ENCODE measurements at places on chromosomes 4 and X.

GRCh38 chr4:127048376-127049044 is 584.2 kb upstream of the INTU start:
- no peaks in the 10 kb centered on the region for H3K36me3 ChIP-seq
- H3K27ac ChIP-seq, result no peak overlapping the region
- H3K4me1 ChIP-seq, result no peaks in the 10 kb centered on the region
- no peaks in the 10 kb centered on the region for H3K27me3 ChIP-seq
- no peak overlapping the region for H3K4me3 ChIP-seq

DNA sequence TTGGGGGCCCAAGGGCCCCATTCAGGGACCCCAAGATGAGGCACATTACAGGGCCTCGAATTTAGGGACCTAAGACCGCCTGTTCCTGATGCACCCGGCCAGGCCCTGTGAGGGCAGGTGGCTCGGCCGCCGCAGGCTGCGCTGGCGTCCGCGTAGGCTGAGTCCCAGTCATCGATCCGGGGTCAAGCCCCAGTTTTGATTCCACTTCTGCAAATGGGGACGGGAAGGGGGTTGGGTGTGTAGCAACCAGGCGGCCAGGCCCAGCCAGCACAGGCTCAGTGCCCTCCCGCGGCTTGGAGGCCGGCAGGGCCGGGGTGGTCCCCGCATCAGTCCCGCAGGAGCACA is 327 bp downstream of the PNPLA4 start:
- peaks cover 5% of the 10 kb centered on the region for H3K36me3 ChIP-seq
- H3K4me1 ChIP-seq, result no peaks in the 10 kb centered on the region
- peaks cover 8% of the 10 kb centered on the region for H3K27me3 ChIP-seq
- H3K4me3 ChIP-seq, result peak overlapping the region; percentile 82

- no peaks in the 10 kb centered on the region for H3K27me3 ChIP-seq
- no peaks in the 10 kb centered on the region for H3K4me1 ChIP-seq
- no peak for DNase-seq
- H3K36me3 ChIP-seq, result no peaks in the 10 kb centered on the region
Observed at GRCh38 chrX:30533835-30534234, 43.7 kb downstream of the TASL start.

GRCh38 chr4:184937030-184937710 is 81.1 kb upstream of the HELT start:
- no peaks in the 10 kb centered on the region for H3K4me1 ChIP-seq
- H3K36me3 ChIP-seq, result no peaks in the 10 kb centered on the region
- peaks cover 70% of the 10 kb centered on the region for H3K27me3 ChIP-seq

GRCh38 chr4:140448830-140449229 is 21.4 kb upstream of the CLGN start:
- no peaks in the 10 kb centered on the region for H3K4me1 ChIP-seq
- peaks cover 65% of the 10 kb centered on the region for H3K27me3 ChIP-seq
- no peak overlapping the region for H3K27ac ChIP-seq
- no peak overlapping the region for H3K4me3 ChIP-seq
- no peaks in the 10 kb centered on the region for H3K36me3 ChIP-seq
- no peak for DNase-seq

GRCh38 chr4:16187455-16187854 is 38.8 kb downstream of the TAPT1 start:
- DNase-seq, result no peak
- H3K27ac ChIP-seq, result no peak overlapping the region
- peaks cover 34% of the 10 kb centered on the region for H3K36me3 ChIP-seq
- no peak overlapping the region for H3K4me3 ChIP-seq
- no peaks in the 10 kb centered on the region for H3K27me3 ChIP-seq

DNA sequence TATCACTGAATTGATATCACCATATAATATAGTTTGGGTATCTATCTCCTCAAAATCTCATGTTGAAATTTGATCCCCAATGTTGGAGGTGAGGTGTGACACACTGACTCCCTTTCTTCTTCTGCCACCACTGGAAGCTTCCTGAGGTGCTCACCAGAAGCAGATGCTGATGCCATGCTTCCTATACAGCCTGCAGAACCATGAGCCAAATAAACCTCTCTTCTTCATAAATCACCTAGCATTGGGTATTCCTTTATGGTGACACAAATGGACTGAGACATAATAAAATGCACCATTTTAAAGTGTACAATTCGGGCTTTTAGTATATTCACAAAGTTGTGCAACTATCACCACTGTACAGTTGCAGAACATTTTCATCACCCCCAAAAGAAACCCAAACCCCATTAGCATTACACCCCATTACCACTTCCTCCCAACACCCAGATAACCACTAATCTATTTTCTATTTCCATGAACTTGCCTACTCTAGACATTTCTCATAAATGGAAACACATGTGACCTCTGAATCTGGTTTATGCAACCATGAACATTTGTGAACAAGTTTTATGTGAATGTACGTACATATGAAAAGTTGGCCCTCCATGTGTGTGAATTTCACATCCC is 148.9 kb downstream of the OPHN1 start:
- H3K4me1 ChIP-seq, result peaks cover 5% of the 10 kb centered on the region
- H3K36me3 ChIP-seq, result peaks cover 3% of the 10 kb centered on the region
- H3K4me3 ChIP-seq, result no peak overlapping the region
- H3K27me3 ChIP-seq, result peaks cover 7% of the 10 kb centered on the region

DNA sequence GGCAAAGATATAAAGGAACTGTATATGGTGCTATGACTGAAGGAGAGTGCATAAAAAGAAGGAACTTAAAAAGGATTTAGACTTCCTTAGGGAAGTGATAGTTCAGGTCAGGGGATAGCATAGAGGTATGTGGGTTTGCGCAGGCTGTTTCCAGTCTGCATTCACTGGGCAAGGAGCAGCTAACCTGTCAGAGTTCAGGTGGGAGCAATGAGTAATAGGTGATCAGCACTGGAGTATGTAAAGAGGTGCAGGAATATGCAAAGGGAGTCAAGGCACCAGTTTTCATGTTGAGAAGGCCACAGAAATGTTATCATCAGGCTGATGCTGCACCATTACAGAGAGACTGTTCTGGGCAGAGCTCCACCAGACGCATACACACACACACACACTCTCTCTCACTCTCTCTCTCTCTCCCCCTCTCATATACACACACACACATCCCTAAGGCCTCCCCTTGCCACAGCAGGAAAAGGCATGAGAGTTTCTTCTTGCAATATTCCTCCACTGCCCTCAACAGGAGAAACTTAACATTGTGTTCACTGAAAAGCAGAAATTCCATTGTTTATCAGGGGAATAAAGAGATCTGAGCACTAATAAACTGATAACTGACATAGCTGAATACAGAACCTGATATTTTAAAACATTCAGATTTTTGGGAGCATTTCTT is 256.4 kb upstream of the GRID2 start:
- no peak overlapping the region for H3K27ac ChIP-seq
- no peaks in the 10 kb centered on the region for H3K27me3 ChIP-seq
- H3K4me1 ChIP-seq, result no peaks in the 10 kb centered on the region
- DNase-seq, result no peak
- no peak overlapping the region for H3K4me3 ChIP-seq

DNA sequence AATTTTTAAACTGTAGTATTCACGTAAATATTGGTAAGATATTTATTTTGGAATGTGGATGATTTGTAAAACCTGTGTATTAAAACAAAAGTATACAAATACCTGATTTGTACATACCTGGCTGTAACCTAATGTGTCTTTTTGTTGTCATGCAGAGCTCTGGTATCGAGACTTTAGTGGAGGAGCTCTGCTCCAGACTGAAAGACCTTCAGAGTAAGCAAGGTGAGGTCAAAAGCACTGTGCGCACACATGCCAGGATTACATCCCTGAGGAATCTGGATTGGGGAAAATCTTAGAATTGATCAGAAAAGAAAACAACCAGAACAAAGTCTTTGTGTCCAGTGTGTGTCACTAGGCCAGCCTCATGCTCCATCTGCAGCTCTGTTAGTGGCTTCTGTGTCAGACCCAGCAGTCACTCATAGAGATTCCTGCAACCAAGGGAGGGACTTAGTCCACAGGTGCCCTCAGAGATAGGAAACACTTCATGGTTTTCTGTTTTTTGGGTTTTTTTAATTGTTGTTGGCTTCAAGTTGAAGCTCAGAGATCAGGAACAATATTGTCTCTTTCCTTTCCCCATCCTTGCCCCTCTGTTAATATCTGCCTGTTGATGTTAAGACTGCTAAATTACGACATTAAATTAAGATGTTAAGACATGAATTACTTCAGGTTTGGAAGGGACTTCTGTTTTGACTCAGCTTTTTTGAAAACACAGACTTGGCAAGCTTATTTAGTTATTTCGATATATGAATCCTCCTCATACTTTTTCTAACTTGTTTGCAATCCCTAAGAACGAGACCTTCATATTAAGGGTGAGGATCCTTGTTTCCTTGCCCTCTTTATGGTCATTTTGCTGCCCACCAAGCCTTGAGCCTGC is 52.4 kb upstream of the TBC1D14 start:
- no peak for DNase-seq
- H3K4me1 ChIP-seq, result peaks cover 26% of the 10 kb centered on the region
- H3K27me3 ChIP-seq, result no peaks in the 10 kb centered on the region
- H3K4me3 ChIP-seq, result no peak overlapping the region

- peaks cover 2% of the 10 kb centered on the region for H3K36me3 ChIP-seq
- DNase-seq, result no peak
- H3K4me1 ChIP-seq, result no peaks in the 10 kb centered on the region
Observed at GRCh38 chr4:88327665-88328064, 43.3 kb upstream of the PPM1K start.

GRCh38 chrX:25226151-25226550 is 210.4 kb upstream of the ARX start:
- no peaks in the 10 kb centered on the region for H3K4me1 ChIP-seq
- no peaks in the 10 kb centered on the region for H3K27me3 ChIP-seq
- H3K27ac ChIP-seq, result no peak overlapping the region
- no peaks in the 10 kb centered on the region for H3K36me3 ChIP-seq

GRCh38 chr4:101862595-101862994 is 72.1 kb downstream of the BANK1 start:
- H3K36me3 ChIP-seq, result peaks cover 3% of the 10 kb centered on the region
- peaks cover 19% of the 10 kb centered on the region for H3K27me3 ChIP-seq
- H3K4me1 ChIP-seq, result no peaks in the 10 kb centered on the region
- no peak overlapping the region for H3K27ac ChIP-seq
- no peak overlapping the region for H3K4me3 ChIP-seq

DNA sequence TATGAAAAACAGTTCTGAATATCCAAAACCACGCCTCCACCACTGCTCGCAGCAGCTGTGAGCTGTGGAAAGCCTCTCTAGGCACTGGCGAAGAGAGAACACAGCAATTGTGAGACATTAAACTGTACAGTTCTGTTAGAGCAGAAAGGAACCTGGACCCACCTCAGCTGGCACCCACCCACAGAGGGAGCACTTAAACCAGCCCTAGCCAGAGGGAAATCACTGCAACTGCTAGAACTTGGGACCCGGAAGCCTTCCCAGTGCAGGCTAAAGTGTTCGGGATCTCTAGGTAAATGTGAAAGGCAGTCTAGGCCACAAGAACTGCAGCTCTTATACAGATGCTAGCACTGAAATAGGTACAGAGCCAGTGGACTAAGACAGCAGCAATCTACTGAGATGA is 308.8 kb downstream of the PRR32 start:
- no peaks in the 10 kb centered on the region for H3K27me3 ChIP-seq
- DNase-seq, result no peak
- H3K36me3 ChIP-seq, result peaks cover 2% of the 10 kb centered on the region
- no peak overlapping the region for H3K27ac ChIP-seq

DNA sequence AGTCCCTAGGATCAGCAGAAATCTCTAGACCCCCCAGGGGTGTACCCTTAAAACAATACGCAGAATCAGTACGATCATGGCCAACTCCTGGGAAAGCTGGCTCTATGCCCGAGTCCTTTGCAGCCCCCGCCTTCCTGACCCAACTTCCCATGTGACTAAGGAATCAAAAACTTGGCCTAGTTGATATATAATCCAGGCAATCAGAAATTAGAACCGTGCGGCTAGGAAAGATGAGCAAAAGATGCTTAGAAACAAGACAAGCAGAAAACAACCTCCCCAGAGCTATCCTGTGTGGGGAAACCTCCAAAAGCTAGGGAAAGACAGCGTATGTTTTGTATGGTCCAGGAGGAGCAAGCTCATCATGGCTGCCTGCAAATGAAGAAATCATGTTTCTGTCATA is 110.0 kb downstream of the PPARGC1A start:
- H3K36me3 ChIP-seq, result no peaks in the 10 kb centered on the region
- no peak overlapping the region for H3K4me3 ChIP-seq
- DNase-seq, result no peak
- H3K27ac ChIP-seq, result no peak overlapping the region

DNA sequence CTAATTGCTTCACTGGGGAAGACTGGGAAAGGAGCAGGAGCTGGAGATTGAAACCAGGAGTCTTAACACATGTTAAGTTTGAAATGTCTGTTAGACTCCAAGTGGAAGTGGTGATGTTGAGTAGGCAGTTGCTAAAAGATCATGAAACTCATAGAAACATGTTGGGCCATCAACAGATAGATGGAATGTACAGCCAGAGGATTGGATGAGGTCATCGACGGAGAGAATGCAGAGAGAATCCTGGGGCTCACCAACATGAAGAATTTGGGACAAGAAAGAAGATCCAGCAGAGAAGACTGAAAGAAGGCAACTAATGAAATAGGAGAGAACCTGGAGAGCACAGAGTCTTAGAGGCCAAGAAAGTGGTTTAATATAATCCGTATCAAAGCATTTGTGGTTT is 19.4 kb upstream of the TSPAN5 start:
- DNase-seq, result no peak
- peaks cover 12% of the 10 kb centered on the region for H3K27me3 ChIP-seq
- H3K4me3 ChIP-seq, result no peak overlapping the region
- H3K4me1 ChIP-seq, result no peaks in the 10 kb centered on the region
- H3K27ac ChIP-seq, result no peak overlapping the region

DNA sequence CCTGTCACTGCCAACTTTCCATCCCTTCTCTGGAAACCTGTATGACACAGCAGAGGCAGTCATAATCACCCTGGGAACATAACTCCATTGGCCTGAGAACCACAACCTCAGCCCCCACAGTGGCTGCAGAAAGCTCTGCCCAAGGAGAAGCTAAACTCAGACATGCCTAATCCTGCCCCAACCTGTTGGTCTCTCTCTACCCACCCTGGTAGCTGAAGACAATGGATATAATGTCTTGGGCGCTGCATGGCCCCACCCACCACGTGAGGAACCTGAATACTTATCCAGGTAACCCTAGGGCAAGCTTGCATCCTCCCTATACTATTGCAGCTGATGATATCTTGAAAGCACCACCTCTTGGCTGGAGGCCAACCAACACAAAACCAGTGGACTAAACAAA is 225.2 kb downstream of the TEX13C start:
- DNase-seq, result no peak
- H3K4me3 ChIP-seq, result no peak overlapping the region
- peaks cover 2% of the 10 kb centered on the region for H3K36me3 ChIP-seq
- H3K4me1 ChIP-seq, result no peaks in the 10 kb centered on the region
- no peak overlapping the region for H3K27ac ChIP-seq

GRCh38 chr4:92299152-92299551 is 4.6 kb upstream of the GRID2 start:
- H3K4me1 ChIP-seq, result no peaks in the 10 kb centered on the region
- no peaks in the 10 kb centered on the region for H3K27me3 ChIP-seq

Measured in central memory CD8-positive, alpha-beta T cell (primary cell).